Fibroblast of gingiva (primary cell): ENCODE measurements at places on chromosomes 3 and 15.

DNA sequence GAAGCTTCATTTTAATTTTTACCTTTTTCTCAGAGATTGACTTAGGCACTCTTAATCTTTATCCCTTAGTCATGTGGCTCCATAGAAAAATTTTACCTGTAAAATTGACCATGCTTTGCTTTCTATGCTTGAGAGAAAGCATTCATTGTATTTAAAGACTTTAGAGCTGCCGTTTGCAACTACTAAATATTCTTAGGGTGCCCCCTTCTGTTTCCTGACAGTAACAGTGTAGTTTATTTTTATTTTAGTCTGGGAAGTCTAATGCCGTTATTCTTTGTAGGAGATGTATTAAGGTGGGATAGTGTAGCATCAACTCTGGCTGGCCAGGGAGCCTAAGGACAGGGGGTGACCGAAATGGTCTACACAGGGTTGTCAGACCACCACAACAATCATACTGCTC is 84.5 kb upstream of the SYNPR start:
- no peak for DNase-seq

DNA sequence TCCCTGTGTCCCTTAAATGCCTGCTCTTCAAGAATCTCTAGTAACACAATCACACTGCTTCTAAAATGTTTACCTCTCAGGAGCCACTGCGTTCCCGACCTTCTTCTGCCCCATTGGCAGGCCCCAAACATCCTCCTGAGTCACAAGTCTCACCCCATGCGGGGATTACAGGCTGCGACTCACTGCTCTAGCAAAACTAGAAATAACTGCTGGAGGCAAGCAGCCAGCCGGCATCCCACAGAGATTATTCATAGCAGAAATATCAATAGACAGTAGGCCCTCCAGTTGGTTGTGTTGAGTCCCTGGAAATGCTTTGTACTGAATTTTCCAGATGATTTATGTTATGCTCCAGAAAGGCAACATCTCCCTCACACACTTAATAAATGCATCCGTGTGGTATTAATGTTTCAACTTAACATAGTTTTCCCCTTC is 64.8 kb downstream of the RFTN1 start:
- peak; percentile 94 for DNase-seq

- no peak for DNase-seq
Measured at GRCh38 chr15:89948796-89949195, 36.0 kb upstream of the ARPIN start.

GRCh38 chr3:189909573-189909972 is 211.1 kb downstream of the P3H2 start:
- no peak for DNase-seq

GRCh38 chr3:185502987-185503386 is 4.2 kb upstream of the TMEM41A start:
- DNase-seq = no peak

DNA sequence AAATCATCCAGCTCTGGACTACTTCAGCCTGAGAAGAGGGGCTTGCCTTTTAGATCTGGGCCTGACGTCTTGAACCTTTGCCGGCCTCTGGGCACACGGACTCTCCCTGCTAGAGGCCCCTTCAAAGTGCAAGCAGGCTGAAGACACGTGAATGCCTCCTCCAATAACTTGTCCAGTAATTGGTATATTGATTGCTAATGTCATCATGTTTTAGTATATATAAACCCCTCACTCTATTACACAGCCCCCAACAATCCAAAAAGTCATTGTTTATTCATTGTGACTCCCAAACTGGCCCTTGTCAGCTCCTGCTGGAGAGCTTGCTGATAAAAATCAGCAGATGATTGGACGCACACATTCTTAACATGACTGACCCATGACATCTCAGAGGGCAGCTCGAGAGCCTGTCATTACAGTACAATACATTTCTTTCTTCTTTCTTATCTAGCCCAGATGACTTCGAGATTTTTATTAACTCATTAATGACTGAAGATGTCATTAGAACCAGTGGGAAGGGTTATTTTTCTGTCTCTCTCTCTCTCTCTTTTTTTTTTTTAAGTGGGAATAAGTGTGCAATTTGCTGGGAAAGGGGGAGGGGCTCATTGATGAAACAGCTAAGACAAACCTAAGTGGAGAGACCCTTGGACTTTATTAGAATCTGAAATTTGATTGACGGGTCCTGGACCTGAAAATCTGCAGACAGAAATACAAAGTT is 65.5 kb upstream of the NR2F2 start:
- DNase-seq = no peak

- DNase-seq = peak; percentile 30
Measured at GRCh38 chr15:85865070-85865684, 70.5 kb upstream of the KLHL25 start.

- peak; percentile 24 for DNase-seq
Measured at GRCh38 chr15:70512772-70513362, 250.5 kb downstream of the UACA start.

DNA sequence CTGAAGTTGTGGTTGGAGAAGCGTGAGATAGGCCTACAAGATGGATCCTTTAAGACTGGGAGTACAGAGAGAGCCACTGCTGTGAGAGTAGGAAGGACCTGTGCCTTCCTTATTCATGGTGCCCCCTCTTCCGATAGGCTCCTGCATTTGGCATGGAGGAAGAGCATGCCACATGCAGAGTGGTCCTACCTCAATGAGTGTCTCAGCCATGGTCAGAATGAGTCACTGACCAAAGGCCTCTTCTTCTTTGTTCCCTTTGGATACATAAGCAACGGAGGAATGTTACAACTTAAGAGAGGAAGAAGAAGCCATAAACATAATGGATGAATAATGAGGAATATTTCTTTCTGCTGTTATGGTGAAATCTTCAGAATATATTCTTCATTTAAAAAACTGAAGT is 681.2 kb upstream of the GRM7 start:
- no peak for DNase-seq
